AG04450 (cell line): ENCODE measurements at places on chromosomes 4 and X.

DNA sequence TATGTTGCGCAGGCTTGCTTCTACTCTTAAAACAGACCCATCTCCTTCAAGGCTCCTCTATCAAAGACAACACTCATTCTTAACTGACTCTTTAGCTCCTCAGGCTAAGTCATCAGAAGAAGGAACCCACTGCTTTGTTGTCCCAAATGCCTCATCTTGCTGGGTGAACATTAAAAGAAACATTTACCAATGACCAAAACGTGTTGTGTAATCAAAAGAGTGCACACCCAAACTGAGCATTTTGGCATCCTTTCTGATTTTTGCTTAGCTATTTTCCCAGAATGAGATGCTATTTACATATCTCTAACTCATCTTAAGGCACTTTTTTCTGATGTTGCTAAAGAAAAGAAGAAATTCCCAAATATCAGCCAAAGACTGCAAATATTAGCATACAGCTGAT lies 131.7 kb upstream of the VCX3A start:
- DNase-seq: no peak

DNA sequence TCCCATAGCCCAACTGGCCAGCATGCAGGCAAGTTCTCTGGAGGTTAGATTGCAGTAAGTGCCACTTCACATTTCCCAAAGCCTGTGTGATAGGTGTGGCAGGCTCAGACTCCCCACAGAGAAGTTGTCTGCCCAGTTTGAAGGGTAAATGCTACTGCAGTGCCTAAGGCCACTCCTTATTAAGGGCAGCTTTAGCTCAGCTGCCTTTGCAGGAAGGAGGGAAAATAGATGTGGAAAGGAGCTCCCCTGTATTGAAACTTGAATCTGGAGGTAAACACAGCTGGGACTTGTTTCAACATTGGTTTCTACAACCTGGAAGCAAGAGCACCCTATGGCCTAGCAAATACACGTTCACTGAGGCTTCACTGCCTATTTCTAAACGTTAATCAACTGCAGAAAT lies 22.4 kb downstream of the NEXMIF start:
- no peak for DNase-seq

- no peak for DNase-seq
Observed at GRCh38 chr4:146381263-146381872, 140.4 kb downstream of the SLC10A7 start.

GRCh38 chr4:107094976-107095375 lies 58.9 kb upstream of the DKK2 start:
- DNase-seq: no peak

DNA sequence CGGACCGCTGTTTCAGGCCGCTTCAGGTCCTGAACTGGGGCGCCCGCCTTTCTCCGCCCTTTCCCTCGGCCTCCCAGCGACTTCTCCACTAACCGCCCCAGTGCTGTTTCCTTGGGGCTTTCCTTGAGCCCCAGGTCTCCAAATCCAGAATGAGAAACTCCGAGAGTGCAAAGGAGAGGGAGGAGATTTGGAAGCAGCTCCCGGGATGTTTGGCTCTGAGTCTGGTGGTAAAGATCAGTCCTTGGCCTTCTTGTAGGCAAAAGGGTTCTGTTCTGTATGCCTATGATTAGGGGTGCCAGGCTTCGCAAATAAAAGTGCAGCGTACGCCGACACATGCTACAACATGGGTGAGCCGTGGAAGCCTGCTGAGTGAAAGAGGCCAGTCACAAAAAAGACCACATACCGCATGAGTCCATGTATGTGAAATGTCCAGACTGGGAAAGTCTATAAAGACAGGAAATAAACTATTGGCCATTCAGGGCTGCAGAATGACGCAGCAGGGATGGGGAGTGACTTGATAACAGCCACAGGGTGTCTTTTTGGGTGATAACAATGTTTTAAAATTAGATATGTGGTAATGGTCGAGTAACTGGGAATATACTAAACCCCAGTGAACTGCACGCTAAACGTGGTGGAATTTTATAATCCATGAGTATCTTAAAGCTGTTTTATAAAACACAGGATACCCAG lies 99.8 kb downstream of the TRAPPC11 start:
- DNase-seq: no peak

DNA sequence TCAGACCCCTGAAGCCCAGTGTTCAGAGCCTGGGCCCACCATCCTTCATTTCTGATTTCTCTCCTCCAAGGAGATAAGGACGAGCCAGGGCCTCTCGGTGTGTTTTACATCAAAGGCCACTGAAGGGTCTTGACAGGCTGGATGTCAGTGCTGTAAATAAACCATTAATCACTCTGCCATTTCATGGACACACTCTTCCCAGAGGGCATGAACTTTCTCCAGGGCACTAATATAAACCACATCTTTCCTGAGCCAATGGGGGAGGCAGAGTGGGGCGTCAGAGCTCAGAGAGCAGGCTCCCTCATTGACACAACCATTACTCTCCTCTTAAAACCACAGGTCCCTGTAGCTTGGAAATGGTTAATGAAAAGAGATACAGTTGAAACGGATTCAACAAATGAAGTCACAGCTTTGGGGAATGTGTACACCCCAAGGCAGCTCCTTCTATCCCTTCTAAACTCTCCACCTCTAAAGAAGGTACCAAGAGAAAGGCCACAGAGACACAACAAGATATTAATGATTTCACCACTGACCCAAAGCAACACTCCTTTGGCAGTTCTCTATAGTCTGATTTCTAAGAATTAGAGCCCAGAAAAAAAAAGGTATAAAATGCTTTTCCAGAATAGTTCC lies 200.6 kb downstream of the CHIC2 start:
- DNase-seq: no peak
